Activated T-helper 1 cell treated with anti-CD3 and anti-CD28 coated beads, Interleukin-2, amount 50 U/mL, for 16 hours (primary cell): ENCODE measurements at places on chromosomes 5 and 9.

GRCh38 chr5:170791325-170791954, 7.9 kb downstream of the GABRP start:
- DNase-seq: no peak

DNA sequence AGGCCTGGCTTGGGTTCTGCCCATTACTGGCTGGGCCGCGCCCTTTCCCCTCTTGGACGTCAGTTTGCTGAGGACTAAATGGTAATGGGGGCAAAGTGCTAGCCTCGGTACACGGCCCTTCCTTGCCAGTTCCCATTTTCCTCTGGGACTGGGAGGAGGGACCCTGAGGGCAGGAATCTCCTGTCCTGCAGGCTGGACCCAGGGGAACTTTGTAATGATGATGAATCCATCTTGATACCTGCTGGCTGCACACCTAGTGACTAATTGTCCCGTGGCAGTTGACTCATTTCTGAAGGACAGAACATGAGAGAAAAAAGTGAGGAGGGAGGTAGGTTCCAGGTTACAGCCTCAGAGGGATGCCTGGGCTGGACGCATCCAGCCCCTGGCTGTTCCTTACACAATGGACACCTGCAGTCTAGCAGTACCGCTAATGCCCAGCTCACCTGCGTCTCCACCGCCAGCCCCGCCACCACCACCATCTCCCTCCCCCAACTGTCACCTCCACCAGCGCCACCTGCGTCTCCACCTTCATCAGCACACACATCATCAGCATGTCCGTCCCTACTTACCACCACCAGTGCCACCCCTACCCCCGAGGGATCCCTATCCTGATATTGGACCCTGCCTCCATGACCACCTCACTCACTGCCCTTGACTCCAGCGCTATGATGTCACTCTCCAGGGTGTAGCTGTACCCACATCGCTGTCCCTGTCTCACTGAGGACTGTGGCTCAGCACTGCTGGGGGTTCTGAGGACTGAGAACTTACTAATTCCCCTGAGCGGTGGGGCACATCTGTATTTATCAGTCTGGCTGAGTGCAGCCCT, 4.3 kb downstream of the CDHR2 start:
- DNase-seq: no peak

DNA sequence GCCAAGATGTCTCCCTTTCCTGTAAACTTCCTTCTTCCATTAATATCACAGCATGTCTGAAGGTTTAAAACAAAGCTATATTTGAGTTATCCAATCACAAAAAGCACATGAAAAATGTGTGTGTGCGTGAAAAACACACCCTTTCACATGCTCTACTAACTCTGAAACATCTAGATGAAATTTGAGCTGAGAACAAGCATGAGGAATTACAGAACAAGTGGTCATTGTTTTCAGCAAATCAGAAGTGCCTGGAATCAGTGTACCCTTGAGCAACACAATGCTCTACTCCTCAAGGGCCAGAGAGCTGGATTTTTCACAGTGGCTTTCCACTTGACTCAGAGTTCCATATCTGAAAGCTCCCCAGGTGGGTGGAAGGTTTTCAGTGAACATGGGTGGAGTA, 255.9 kb downstream of the PSAT1 start:
- no peak for DNase-seq

- no peak for DNase-seq
Measured at GRCh38 chr5:126808521-126808988, 31.6 kb downstream of the LMNB1 start.

DNA sequence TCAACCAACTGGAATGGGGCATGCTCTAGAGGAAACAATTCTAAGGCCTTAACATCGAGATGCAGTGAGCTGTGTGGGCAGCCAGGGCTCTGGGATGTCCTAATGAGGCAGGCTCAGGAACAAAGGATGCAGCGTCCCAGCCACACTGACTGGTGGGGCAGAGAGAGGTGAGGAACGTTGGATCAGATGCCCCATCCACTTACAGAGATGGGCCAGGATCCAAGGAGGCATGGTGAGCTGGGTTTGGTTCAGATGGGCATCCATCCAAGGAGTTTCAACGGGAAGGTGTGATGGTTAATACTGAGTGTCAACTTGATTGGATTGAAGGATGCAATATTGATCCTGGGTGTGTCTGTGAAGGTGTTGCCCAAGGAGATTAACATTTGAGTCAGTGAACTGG, 15.5 kb upstream of the MARCHF6 start:
- DNase-seq: no peak

GRCh38 chr5:115571441-115571878, 26.9 kb upstream of the FEM1C start:
- no peak for DNase-seq

GRCh38 chr5:67639976-67640375, 443.4 kb upstream of the CD180 start:
- DNase-seq: no peak

DNA sequence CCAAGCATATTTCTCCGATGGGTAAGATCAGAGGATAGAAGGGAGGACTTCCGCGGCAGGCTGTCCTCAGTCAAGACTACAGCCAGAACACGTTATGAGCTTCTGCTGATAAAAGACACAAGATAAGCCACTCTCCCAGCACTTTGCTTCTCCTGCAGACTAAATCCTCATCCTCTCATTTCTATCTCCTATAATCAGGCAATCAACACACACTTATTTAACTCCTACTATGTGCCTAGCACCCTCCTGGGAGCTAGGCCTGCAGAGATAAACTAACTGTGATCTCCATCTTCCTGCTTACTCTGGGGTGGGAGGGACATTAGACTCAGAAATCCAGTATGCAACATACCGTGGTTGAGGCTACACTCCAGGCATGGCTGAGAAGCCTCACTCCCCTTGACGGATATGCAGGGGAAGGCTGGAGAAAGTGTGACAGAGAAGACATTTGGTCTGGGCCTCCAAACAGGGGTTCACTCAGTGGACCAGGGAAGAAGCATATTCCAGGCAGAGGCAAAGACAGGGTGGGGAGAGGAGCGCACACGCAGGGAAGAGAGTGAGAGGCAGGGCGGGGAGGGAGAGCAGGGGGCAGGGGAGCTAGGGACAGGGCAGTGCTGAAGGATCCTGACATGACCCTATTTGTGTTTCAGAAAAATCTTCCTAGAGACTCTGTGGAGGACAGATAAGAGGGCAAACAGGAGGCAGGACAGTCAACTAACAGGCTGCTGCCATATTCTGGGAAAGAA, 274.1 kb downstream of the DENND1A start:
- DNase-seq: no peak

DNA sequence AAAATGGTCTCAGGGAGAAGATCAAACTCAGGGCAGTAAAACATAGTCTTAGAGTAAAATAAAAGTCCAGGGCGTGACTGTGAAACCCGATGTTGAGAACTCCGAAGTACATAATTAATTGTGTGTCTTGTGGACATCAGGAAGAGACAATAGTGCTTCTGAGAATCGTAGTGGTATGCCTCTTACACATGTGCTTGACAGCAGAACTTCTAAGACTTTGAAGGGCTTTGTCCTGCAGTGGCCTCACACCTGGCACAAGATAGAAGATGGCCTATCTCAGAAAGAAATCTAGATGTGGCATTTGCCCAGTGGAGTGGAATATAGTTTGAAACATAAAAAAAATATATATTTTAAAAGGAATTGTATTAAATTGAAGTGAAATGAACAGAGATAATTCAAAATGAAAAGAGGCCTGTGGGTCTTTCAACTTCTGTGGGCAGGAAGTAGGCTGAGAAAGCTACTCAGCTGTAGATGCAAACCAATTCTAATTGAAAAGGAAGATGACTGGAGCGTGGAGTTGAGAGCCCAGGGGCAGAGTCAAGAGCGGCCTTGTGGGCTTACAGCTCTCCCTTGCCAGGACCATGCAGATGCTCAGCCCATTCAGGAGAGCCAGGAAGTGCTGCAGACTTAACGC, 468.4 kb downstream of the KDM4C start:
- no peak for DNase-seq
